Esophagus muscularis mucosa (tissue), 4 donors: ENCODE measurements at places on chromosomes 11 and 22. TPM values are rescaled to one million over a fixed set of nuclear protein-coding genes. Genes with fewer than 3 reads are reported as not detected.

DNA sequence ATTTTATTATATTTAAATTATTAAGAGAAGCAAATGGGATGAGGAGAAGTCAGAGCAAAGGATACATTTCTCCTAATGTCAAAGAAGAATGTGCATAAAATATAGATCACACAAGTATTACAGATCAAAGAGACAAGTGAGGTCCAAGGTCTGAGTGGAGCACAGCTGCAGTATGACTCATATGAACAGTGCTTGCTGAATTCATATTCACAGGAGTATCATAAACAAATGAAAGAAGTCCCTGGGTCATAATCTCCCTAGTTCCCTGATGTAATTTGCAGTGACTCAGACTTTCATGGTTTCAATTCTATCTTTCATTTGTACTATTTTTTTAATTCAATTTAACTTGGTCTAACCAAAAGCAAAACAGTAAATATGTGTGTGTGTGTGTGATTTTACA lies 499.0 kb upstream of the CCDC179 start:
- no peaks in the 10 kb centered on the region for H3K4me1 ChIP-seq
- H3K27me3 ChIP-seq = no peaks in the 10 kb centered on the region
- DNase-seq = no peak

Gene NFAM1
- total RNA-seq = 5.1 TPM

Gene KRTAP5-2
- not detected for total RNA-seq

Gene VPREB1
- total RNA-seq = not detected
